T-helper 2 cell (primary cell): ENCODE measurements at places on chromosomes 16 and 17.

DNA sequence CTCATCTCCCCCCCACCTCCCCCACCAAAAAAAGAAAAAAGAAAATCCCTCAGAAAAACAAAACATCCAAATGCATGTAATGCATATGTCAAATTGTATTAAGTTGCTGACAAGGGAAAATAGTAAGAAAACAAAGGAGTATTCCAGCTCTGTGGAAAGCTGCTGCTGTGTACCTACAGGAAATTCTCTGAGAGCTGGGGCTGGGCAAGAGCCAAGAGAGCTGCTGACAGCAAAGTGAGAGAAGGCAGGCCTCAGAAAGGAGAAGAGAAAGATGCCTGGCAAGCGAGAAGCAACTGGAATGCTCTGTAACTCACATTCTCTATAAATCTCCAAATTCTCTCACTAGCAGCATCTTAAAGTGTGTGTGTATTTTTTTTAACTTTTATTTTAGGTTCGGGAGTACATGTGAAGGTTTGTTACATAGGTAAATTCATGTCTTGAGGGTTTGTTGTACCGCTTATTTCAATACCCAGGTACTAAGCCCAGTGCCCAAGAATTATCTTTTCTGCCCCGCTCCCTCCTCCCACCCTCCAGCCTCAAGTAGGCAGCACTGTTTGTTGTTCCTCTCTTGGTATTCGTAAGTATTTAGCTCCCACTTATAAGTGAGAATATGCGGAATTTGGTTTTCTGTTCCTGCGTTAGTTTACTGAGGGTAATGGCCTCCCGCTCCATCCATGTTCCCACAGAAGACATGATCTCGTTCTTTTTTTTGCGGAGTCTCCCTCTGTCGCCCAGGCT, 24.4 kb downstream of the CNTROB start:
- DNase-seq: no peak

DNA sequence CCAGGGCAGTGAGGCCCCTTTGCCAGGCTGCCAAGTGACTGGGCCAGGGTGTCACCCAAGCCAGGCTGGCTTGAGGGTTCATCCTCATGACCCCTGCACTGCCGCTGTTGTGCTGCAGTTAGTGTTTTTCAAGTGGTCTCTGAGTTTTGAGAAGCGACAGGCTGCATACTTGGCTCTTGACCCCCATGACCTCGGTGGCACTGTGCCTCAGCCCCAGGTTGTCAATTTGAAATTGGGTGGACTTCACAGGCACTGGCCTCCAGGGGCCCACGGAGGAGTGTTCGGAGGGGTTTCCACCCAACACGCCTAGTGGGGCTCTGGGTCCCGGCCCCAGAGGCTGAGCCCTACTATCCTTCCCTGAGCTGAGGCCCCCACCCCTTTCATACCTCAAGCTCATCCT, 42.7 kb downstream of the DHRS7B start:
- DNase-seq: no peak

DNA sequence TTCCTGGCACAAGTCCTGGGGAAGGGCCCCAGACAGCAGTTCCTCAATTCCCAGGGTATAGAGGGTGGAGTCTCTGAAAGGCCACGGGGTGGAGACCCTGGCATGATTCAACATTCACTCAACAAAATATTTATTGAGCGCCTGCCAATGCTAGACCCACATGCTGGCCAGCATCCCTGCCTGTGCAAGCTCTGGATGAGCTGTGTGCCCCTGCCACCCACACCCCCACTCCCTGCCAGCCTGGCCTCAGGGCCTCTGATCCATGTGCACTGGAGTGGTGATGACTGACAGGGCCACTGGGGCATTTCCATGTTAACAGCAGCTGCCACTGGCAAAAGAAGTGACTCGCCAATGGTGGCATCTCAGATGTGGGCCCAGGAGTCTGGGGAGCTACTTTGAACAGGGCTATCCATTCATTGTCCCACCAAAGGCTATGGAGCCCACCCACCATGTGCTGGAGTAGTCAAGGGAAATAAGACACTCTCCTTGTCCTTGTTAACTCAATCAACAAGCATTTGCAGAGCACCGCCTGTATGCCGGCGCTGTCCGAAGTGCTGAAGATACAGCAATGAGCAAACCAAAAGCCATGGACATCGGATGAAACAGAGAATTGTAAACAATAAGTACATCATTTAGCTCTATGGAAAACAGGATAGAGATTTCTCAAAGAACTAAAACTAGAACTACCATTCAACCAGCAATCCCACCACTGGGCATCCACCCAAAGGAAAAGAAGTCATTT, 3.0 kb upstream of the PRSS22 start:
- no peak for DNase-seq

DNA sequence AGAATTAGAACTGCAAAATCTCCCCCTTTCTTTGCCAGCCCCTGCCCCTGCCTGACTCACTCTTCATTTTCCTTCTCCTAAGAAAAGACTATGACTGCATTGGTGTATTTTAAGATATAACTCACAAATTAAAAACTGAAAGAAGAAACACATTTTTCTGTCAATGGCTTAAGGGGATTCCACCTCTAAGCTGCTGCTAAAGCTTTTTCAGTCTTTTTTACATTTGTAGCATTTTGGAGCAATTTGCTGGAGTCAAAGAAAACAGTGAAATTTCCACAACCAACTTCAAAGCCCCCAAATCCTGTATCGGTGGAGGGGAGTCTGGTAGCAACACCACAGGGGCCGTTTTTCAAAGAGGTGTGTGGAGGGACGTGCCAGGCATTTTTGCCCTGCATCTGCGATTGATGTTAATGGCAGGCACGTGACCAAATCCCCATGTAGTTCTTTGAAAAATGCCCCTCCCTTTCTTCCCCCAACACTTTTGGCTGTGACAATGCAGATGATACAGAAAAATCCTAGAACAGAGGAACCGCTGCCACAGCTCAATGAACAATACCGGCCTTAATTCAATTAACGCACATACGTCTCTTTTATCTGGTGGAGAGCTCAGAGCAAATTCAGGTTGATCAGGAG, 28.5 kb downstream of the MAF start:
- DNase-seq: no peak

DNA sequence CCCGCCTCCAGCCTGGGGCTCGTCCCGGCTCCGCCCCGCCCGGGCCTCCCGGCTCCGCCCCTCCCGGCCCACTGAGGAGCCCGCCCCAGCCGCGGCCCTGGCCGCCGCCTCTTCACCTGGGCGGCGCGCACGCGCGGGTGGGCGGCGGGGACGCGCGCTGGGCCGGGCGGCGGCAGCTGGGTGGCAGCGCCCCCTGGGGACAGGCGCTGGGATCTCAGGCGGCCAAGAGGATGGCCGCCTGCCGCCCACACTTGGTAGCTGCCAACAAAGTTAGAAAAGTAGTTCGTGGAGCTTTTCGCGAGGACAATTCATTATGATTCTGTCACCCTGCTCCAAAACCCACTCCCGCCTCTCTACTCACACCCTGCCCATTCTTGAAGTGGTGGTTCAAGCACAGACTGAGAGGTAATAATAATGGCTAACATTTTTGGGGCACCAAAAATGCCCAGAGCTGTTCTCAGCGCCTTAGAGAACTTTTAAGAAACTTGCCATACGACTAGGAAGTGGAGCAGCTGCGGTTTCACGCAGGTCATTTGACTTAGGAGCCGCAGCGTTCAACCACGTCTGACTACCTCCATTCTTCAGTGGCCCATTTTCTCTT, 340 bp upstream of the MYO1D start:
- DNase-seq: peak; percentile 91

GRCh38 chr16:48123104-48123788, 32.5 kb downstream of the ABCC12 start:
- DNase-seq: peak; percentile 48

DNA sequence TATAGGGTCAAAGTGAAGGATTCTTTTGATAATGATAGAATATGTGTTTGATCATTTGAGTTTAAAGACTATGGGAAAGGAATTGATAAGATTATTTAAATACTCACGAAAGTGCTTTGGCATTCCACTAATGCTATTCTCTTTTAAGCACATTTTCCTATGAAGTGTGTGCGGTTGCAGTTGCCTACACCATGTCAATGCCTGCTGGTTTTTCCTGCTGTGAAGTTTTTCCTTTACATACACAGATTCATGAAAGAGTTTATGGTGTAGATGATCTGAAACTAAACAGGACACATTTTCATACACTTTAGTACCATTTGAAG, 78.7 kb downstream of the VMP1 start:
- no peak for DNase-seq

DNA sequence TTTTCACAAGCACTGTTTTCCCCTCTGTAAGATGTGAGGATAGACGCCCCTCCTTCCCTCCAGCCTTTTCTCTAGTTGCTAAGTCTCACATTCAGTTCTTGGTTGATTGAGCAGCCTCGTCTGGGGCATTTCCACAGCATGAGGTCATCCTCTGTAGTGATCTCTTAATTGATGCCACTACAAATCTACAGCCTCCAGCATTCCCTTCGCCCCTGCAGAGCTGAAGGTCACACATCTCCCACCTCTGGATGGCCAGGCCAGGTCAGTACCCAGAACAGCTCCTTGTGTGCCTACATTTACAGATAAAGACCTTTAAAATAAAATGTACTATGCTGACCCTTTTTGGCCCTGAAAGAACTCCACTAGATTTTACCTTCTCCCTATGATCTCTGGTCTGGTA, 32.5 kb upstream of the CDH11 start:
- no peak for DNase-seq
